ENCODE measurements at places on chromosomes 2 and 18. TPM values are rescaled to one million over a fixed set of nuclear protein-coding genes. Genes with fewer than 3 reads are reported as not detected.
A peak's percentile ranks its signal among the peaks of the same experiment; 100 is the strongest.

DNA sequence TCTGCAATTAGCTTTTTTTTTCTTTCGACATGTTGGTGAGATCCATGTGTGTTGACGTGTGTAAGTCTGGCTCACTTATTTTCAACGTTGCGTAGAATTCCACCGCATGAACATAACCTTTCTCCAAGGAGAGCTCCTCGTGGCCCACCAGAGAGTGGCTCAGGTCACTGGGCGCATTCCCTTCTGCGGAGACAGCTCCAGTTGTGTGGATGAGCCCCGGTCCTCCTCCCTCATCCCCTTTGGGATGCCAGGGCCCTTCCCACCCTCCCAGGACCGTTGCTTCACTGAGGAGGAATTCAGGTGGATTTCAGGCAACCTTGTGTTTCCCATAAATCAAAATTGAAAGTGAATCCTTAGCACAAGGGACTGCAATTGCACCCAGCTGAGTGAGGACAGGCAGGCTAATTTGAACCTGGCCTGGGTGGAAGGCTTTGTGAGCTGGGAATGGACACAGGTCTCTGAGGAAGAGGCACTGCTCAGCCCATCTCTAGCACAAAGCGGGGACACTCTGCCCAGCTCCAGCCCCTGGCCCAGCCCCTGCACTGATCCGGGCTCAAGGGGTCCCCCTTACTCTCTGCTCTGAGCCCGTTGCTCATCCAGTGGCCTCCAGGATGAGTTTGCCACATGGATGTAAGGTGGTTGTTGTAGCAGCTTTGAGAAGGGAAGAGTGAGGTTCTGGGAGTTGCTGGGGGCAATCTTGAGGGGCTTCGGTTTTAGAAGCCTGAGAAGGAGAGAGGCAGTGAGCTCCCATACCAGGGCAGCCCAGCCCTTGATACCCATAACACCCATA, 57.8 kb upstream of the HAAO start:
- peaks cover 28% of the 10 kb centered on the region for H3K4me1 ChIP-seq
- H3K27ac ChIP-seq, result no peak overlapping the region
- no peak for DNase-seq
- H3K4me3 ChIP-seq, result no peak overlapping the region

The COLEC12 gene
- 0.05 TPM for total RNA-seq

The RALBP1 gene
- 55.2 TPM for total RNA-seq

- no peaks in the 10 kb centered on the region for H3K36me3 ChIP-seq
- no peak for DNase-seq
- peaks cover 38% of the 10 kb centered on the region for H3K4me1 ChIP-seq
- H3K27ac ChIP-seq, result peak overlapping the region; percentile 6
Observed at GRCh38 chr2:68740400-68740914, 5.8 kb downstream of the ARHGAP25 start.

GRCh38 chr18:5879479-5879882, 15.8 kb downstream of the TMEM200C start:
- no peaks in the 10 kb centered on the region for H3K4me1 ChIP-seq
- H3K27ac ChIP-seq, result no peak overlapping the region
- no peaks in the 10 kb centered on the region for H3K27me3 ChIP-seq

DNA sequence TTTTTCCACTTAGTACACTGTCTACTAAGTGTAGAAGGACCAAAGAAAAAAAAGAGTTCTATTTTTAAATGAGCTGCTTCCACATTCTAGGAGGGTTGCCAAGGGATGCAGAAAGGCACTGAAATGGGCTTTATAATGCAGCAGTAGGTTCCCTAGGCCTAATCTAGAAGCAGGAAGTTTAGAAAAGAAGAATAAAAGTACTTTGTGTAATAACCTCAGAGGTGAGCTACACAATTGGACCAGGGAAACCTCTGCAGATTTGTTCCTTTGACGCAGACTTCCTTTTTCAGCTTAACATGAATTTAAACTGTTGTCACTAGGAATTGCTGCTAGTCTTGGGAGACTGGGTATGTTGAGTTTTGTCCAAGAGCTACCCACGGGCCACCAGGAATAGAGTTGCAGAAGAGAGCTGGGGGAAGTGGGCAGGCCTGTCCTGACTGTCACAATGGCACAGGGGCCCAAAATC, 34.6 kb upstream of the RAB1A start:
- no peak overlapping the region for H3K27ac ChIP-seq
- H3K4me1 ChIP-seq, result peaks cover 18% of the 10 kb centered on the region
- no peaks in the 10 kb centered on the region for H3K36me3 ChIP-seq
- H3K27me3 ChIP-seq, result peaks cover 3% of the 10 kb centered on the region
- no peak for DNase-seq
- no peak overlapping the region for H3K4me3 ChIP-seq

The IL1R2 gene
- not detected for total RNA-seq

- peak overlapping the region; percentile 70 for H3K27ac ChIP-seq
- peaks cover 4% of the 10 kb centered on the region for H3K36me3 ChIP-seq
- DNase-seq, result no peak
Observed at GRCh38 chr2:219388907-219389156, 1.1 kb upstream of the DNPEP start.

The GAL3ST2 gene
- not detected for total RNA-seq

Measured in HFFc6 (cell line).